ENCODE measurements at places on chromosomes 1 and 21. TPM values are rescaled to one million over a fixed set of nuclear protein-coding genes. Genes with fewer than 3 reads are reported as not detected.

TSHB gene
- total RNA-seq, result not detected

EPS15 gene
- 79.9 TPM for total RNA-seq

TMEM125 gene
- not detected for total RNA-seq

SORT1 gene
- 45.1 TPM for total RNA-seq

C1orf232 gene
- not detected for total RNA-seq

CFHR5 gene
- not detected for total RNA-seq

RCC2 gene
- total RNA-seq, result 61.9 TPM

KANK4 gene
- total RNA-seq, result under 0.01 TPM

DMRTA2 gene
- total RNA-seq, result under 0.01 TPM

PLA2G2A gene
- not detected for total RNA-seq

OR2L13 gene
- not detected for total RNA-seq

WNT9A gene
- 0.36 TPM for total RNA-seq

AMY1A gene
- total RNA-seq, result not detected

DNA sequence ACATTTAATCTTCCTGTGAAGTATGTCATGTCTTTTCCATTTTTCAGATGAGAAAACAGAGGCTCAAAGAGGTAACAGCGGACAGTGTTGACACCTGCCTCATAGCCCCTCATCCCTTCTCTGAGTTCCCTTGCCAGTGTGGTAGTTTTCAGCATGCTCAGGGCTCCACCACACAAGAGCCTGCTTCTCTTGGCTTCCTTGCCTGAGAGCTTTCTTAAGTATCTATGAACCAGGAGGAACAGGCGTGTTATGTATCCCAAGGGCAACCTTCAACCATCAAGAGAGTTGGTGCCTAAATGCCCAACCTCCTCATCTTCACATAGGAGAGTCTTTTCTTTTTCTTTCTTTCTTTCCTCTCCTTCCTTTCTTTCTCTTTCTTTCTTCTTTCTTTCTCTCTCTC is 5.9 kb upstream of the PAFAH2 start:
- no peak overlapping the region for H3K27ac ChIP-seq
- no peaks in the 10 kb centered on the region for H3K27me3 ChIP-seq
- H3K4me1 ChIP-seq, result no peaks in the 10 kb centered on the region
- DNase-seq, result no peak

DNA sequence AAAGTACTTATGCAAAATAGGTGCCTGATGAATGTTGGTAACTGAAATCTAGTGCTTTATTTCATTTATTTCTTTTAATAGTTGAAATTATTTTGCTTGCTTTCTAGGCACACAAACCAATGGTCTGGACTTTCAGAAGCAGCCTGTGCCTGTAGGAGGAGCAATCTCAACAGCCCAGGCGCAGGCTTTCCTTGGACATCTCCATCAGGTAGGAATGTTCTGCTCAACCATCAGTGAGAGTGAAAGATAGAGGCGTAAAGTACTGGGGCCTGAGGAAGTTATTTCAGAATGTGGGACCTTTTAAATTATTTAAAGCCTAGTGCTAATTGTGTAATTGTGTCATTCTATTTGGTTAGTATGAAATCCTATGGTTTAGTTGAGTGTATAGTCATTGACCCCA is 144.7 kb downstream of the POU2F1 start:
- DNase-seq, result no peak
- H3K36me3 ChIP-seq, result no peaks in the 10 kb centered on the region
- no peaks in the 10 kb centered on the region for H3K4me1 ChIP-seq
- no peak overlapping the region for H3K4me3 ChIP-seq

GRCh38 chr21:31927689-31928353 is 55.0 kb downstream of the HUNK start:
- H3K27me3 ChIP-seq, result no peaks in the 10 kb centered on the region
- no peak overlapping the region for H3K27ac ChIP-seq
- H3K4me3 ChIP-seq, result no peak overlapping the region
- DNase-seq, result peak; percentile 62

DNA sequence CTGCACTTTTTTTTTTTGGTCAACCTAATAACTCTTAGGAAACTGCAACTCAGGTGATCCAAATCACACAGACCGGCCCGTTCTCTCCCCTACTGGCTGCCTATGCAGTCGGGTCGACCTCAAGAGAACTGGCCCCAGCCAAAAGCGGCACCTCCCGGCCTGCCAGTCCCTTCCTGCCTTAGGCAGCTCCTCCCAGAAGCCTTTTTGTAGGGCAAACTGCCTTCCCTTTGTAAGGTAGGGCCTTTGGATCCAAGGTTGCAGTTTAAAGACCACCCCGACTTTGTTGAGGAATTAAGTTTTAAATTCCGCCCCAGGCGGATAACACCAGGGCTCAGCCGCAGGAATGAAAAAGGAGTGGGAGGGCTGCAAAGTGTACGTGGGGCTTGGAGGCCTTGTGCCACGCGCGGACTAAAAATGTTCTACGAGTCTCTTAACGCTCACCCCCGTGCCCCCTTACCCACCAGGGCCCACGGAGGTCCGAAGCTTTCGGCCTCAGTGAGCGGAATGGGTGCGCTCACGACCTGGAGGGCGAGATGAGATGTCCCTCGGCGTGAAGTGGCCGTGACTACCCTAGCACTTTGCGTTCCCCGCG is 642 bp upstream of the ST3GAL3 start:
- peaks cover 38% of the 10 kb centered on the region for H3K36me3 ChIP-seq
- peak overlapping the region; percentile 88 for H3K27ac ChIP-seq
- peaks cover 42% of the 10 kb centered on the region for H3K4me1 ChIP-seq
- peak; percentile 80 for DNase-seq
- no peaks in the 10 kb centered on the region for H3K27me3 ChIP-seq

GRCh38 chr21:44920694-44921604 is at the start of gene ITGB2:
Gene ITGB2 (minus strand): TSS chr21:44920899. CDS start chr21:44910782, 10,117 bp downstream.
- H3K36me3 ChIP-seq, result no peaks in the 10 kb centered on the region
- H3K27ac ChIP-seq, result no peak within 1 kb of the TSS
- DNase-seq, result no peak
- no peak within 1 kb of the TSS for H3K4me3 ChIP-seq
- no peaks in the 10 kb centered on the region for H3K27me3 ChIP-seq

DNA sequence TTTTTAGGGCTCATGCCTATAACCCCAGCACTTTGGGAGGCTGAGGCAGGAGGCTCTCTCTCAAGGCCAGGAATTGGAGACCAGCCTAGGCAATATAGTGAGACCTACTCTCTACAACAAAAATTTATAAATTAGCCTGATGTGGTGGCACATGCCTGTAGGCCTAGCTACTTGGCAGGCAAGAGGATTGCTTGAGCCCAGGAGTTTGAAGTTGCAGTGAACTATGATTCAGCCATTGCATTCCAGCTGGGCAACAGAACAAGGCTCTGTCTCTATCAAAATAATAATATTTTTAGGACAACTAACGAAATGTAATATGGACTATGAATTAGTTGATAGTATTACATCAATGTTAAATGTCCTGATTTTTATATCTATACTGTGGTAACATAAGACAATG is 68.8 kb upstream of the ARID1A start:
- no peak overlapping the region for H3K4me3 ChIP-seq
- DNase-seq, result no peak
- H3K4me1 ChIP-seq, result no peaks in the 10 kb centered on the region
- H3K27ac ChIP-seq, result no peak overlapping the region

GRCh38 chr1:8742022-8742924 is 75.2 kb downstream of the RERE start:
- H3K4me3 ChIP-seq, result no peak overlapping the region
- peaks cover 4% of the 10 kb centered on the region for H3K4me1 ChIP-seq
- no peaks in the 10 kb centered on the region for H3K36me3 ChIP-seq
- no peak for DNase-seq
- no peak overlapping the region for H3K27ac ChIP-seq

DNA sequence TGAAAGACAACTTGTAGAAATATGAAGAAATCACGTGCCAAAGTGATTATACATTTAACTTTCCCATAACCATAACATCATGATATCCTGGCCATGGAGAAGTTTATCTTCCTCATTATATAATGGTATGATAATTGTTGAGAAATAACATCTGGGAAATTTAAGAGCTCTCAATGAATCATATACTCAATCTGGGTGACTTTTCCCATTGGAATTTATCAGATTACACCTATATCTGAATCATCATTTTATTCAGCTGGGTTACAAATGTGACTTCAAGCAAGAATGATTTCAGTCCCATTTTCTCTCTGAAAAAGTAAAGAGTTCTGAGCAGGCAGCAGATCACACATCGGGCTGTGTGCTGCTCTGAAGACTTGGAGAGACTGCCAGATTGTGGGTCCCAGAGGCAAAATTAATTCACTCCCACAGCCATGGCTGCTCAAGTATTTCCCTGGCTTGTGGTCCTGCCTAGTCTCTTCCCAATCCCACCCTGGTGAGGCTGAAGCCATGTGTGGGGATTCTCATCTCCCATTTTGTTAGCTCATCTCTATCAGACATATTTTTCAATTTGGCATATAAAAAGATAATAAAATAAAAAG is 278.0 kb downstream of the MRPL39 start:
- H3K27ac ChIP-seq, result peak overlapping the region; percentile 92
- H3K36me3 ChIP-seq, result no peaks in the 10 kb centered on the region
- DNase-seq, result peak; percentile 79
- no peak overlapping the region for H3K4me3 ChIP-seq
- no peaks in the 10 kb centered on the region for H3K27me3 ChIP-seq

DNA sequence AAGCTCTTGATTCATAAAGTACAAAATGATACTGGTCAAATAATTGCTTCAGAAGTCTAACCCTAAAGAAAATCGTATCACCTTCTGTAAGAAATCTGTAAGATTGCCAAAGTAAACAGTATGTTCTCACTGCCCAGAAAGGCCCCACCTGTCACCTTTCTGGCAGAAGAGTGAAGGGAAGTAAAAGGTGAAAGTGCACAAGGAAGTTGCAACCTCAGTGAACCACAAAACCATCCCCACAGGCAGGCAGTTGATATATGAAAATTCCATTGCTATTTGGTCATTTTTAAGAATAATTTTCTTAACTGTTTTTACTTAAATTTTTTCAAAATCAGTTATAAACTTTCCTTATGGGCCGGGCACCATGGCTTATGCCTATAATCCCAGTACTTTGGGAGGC is 48.5 kb upstream of the FBXO28 start:
- no peaks in the 10 kb centered on the region for H3K36me3 ChIP-seq
- H3K27me3 ChIP-seq, result no peaks in the 10 kb centered on the region
- H3K4me1 ChIP-seq, result peaks cover 21% of the 10 kb centered on the region
- peak; percentile 39 for DNase-seq
- H3K27ac ChIP-seq, result no peak overlapping the region

DNA sequence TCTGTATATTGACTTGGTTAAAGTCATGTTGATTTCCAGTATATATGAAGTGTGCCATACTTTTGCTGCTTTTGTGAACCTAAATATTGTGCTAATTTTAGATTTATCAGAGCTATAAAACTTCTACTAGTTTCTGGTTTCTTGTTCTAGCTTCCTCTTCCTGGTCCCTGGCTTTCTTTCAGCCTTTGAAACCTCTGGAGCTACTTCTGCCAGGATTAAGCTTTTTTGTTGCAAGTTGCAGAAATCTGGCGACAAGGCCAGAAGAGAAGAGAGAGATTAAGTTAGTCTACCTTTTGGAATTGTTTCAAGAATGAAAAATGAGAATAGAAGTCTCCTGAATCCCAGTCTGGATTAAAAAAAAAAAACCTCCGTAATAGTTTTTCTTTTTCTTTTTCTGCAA is 13.5 kb downstream of the RNF2 start:
- H3K4me3 ChIP-seq, result no peak overlapping the region
- no peak for DNase-seq
- H3K4me1 ChIP-seq, result peaks cover 3% of the 10 kb centered on the region
- no peaks in the 10 kb centered on the region for H3K36me3 ChIP-seq
- no peaks in the 10 kb centered on the region for H3K27me3 ChIP-seq

- H3K27me3 ChIP-seq, result no peaks in the 10 kb centered on the region
- no peak for DNase-seq
- no peaks in the 10 kb centered on the region for H3K4me1 ChIP-seq
These were observed 45.8 kb downstream of the PKNOX1 start for GRCh38 chr21:43020177-43020576.

DNA sequence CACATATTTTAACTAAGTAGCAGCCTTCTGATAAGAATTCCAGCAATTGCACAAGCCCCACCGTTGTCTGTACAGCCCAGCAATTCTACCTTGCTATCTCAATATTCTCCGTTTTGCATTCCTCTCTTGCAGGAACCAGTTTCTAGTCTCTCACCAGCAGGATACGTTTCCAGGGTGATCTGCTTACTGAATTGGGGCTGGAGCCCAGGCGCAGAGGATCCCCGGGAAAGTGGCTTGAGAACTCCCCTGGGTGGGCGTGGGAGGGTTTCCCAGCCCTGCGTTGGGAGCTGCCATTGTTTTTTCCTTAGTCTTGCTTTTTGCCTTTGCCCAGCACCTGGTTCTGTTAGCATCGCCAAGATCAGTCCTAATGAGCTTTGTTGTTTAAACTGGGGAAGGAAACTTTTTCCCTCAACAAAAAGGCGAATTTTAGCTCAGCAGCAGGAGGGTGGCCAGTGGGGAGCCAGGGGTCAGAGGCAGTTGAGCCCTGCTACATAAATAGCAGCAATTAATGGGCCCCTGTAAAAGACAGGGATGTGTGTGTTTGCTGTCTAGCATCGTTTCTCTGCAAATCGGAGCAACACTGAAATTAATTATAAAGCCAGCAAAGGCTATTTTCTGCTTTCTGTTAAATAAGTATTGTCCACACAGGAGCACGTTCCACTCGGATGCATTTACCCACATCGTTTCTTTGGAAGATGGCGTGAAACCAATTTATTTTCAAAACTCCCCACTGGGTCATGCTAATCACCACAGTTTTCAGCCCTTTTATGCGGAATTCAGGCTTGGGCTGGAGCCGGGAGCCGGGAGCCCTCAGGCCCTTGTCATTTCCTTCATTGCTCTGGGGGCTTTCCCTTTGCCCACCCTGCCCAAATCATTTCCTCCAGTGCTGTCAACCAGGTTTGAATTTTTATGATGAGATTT is 36.6 kb downstream of the HUNK start:
- H3K4me3 ChIP-seq, result no peak overlapping the region
- H3K36me3 ChIP-seq, result no peaks in the 10 kb centered on the region
- no peak overlapping the region for H3K27ac ChIP-seq
- H3K27me3 ChIP-seq, result no peaks in the 10 kb centered on the region
- DNase-seq, result no peak
- no peaks in the 10 kb centered on the region for H3K4me1 ChIP-seq

- no peaks in the 10 kb centered on the region for H3K27me3 ChIP-seq
- peaks cover 30% of the 10 kb centered on the region for H3K36me3 ChIP-seq
- no peak for DNase-seq
- H3K4me3 ChIP-seq, result no peak overlapping the region
- no peak overlapping the region for H3K27ac ChIP-seq
These were observed 10.8 kb upstream of the SHISA4 start for GRCh38 chr1:201877877-201878401.

- peak overlapping the region; percentile 82 for H3K27ac ChIP-seq
- H3K36me3 ChIP-seq, result no peaks in the 10 kb centered on the region
- peaks cover 82% of the 10 kb centered on the region for H3K4me1 ChIP-seq
- peak overlapping the region; percentile 69 for H3K4me3 ChIP-seq
- DNase-seq, result peak; percentile 93
These were observed 1.2 kb upstream of the EXTL1 start for GRCh38 chr1:26020330-26020768.

DNA sequence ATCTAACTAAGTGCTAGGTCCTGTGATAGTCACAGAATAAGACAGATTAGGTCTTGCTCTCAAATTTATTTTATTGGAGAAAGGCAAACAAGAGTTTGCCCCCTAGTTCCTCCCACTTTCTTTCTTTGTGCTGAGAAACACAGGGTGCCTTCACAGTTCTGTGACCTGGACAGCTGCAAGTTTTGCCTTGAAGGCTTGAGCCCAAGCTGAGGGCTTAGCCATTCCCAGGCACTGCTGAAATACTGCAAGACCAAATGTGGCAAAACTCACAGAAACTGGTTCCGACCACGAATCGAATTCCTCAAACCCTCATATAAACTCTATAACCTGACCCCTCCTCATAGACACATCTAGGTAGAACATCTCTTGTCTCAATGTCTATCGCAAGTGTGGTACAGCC is 227.9 kb downstream of the RERE start:
- H3K27me3 ChIP-seq, result no peaks in the 10 kb centered on the region
- H3K4me1 ChIP-seq, result no peaks in the 10 kb centered on the region
- peak; percentile 34 for DNase-seq

All from osteoblast (primary cell).